ENCODE measurements at places on chromosomes 13 and 19.

- no peak for DNase-seq
These were observed 182.7 kb upstream of the CSNK1A1L start for GRCh38 chr13:37288057-37288720.

- no peak for DNase-seq
These were observed 1761.5 kb downstream of the PCDH9 start for GRCh38 chr13:65468628-65469027.

DNA sequence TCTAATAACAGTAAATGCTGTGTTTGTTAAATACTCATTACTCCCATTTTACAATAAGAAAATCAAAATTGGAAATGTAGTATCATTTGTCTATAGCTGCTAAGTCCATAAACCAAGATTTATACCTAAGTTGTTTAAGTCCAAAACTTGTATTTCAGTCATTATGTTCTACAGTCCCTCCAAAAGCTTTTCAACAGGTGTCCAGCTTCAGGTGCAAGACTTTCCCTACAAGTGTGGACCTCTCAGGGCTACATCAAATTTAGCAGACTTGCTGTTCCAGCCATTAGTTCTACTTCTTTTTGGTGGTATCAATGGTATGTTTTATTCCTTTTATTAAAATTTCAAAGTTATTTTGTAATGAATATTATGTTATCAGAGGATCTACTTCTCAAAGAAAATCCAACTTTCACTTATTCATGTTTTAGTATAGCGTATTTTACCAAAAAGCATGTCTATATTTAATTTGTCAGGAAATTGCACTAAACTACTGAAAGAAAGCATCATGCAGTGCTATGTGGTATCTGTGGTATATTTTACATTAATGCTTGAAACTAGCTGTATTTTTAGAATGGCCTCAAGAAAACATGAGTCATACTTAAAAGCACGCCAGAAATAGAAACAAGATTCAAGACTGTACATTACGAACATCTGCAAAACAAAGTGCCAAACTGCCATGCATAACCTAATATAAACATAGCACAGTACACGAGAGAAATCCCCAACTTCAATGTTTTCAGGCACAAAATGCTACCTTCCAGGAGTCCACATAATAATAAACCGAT lies 44.5 kb downstream of the VWA8 start:
- DNase-seq = peak; percentile 70

- DNase-seq = no peak
These were observed 22.4 kb downstream of the MED26 start for GRCh38 chr19:16605553-16605994.

DNA sequence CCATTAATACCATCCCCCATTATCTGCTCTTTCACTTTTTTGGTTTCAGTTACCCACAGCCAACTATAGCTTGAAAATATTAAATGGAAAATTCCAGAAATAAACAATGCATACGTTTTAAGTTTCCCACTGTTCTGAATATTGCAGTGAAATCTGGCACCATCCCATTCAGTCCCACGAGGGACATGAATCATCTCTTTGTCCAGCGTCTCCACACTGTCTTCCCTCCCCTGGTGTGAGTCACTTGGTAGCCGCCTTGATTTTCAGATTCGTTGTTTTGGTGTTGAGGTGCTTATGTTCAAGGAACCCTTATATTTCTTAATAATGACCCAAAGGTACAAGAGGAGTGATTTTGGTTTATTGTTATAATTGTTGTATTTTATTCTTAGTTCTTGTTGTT lies 246.1 kb downstream of the DCT start:
- no peak for DNase-seq

DNA sequence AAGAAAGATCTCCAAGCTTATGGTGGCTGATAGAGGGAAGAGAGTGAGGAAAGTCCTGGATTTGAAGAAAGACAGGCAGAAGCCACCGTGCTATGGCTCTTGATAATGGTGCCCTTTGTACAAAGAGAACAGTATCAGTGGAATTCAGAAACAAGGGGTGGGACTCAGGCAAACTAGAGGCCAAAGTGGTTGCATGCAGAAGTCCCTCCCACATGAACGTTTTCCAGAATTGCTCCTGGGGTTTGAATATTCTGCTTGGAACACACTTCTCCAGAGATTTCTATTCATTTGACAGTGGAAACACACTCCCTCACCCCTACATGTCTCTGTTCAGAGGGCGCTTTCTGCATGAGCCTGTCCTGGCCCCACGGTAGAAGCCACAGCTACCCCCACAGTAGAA lies 10.1 kb upstream of the MBNL2 start:
- no peak for DNase-seq

- no peak for DNase-seq
These were observed 17.6 kb downstream of the ELL start for GRCh38 chr19:18503971-18504885.

GRCh38 chr19:3289971-3290569 lies 65.6 kb downstream of the CELF5 start:
- DNase-seq = no peak

DNA sequence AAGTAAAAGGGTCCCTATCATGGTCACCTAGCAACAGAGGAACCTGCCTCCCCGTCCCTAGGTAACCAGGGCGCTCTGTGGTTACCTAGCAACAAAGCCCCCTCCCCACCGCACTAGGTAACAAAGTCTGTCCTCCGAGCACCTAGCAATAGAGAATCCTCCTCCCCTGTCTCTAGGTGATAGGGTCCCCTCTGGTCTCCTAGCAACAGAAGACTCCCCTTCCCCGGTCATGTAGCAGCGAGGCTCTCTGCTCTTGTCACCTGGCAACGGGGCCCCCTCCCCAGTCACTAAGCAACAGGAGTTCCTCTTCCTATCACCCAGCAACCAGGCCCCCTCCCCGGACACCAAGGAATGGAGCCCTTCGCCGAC lies 307 bp downstream of the JOSD2 start:
- DNase-seq = no peak

DNA sequence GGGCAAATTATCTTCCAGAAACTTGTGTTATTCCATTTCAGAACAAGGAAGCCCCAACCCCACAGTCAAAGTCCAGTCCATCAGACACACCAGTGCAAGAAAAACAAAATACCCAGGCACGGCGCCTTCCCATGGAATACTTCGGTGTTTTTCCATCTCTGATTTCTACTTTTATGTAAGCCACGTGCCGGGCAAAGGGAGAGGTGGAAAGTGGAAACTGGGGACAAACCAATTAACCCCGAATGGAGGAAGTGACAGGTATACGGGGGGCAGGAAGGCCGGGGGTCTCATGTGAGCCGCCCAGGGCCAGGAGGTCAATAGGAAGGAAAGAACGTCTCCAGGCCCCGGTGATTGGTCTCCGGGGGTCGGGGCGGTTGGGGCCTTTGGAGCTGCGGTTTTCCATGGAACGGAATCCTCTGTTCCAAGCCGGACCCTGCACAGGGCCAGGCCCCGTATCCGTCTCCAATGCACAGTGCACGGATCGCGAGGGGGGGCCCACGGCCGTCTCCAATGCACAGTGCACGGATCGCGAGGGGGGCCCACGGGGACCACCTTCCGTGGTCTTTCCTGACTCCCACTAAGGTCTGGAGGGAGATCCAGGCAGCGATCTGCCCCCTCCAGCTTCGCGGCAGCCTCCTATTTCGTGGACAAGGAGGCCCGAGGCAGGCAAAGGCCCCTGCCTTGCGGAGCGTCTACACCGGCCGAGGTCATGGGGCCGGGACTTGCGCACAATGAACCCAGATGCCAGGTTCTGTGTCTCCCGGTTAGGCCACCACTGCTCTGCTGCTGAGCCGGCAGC lies 79.7 kb downstream of the GADD45B start:
- DNase-seq = no peak

DNA sequence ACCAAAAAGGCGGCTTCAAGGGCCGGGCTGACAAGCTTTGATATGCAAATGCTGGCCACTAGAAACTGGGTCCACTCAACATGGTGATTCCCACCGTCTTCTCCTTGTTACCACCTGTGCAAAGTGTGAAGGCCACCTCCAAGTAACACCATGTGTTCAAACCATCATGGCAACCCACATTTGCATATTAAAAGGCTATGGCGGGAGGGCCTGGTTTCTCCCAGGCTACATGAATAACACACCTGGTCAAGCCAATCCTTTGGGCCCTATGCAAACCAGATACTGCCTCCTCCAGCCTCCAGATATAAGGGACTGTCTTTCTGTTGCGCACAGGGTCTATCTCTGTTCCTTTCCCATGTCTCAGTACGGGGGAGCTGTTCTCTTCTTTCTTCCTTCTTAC lies 36.6 kb upstream of the ZSCAN5A start:
- DNase-seq = no peak

DNA sequence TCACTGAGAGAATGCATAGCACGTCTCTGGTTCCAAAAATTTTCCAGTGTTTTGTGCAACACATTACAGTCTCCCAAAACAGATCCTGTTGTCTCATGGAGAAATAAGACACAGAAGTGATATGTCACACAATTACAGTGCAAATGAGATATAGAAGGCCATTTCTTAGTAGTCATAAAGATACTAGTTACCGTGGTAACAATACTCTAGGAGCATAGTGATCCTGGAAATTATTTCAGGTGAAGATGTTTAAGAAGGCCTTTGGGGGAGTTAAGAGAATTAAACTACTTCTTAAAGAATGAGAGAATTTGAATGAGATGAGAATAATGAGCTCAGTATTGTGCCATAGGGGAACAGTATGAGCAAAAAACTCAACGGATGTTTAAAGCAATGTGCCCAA lies 628.0 kb upstream of the MIR17HG start:
- DNase-seq = no peak

- no peak for DNase-seq
These were observed 543.7 kb downstream of the EFNB2 start for GRCh38 chr13:105991622-105992277.

DNA sequence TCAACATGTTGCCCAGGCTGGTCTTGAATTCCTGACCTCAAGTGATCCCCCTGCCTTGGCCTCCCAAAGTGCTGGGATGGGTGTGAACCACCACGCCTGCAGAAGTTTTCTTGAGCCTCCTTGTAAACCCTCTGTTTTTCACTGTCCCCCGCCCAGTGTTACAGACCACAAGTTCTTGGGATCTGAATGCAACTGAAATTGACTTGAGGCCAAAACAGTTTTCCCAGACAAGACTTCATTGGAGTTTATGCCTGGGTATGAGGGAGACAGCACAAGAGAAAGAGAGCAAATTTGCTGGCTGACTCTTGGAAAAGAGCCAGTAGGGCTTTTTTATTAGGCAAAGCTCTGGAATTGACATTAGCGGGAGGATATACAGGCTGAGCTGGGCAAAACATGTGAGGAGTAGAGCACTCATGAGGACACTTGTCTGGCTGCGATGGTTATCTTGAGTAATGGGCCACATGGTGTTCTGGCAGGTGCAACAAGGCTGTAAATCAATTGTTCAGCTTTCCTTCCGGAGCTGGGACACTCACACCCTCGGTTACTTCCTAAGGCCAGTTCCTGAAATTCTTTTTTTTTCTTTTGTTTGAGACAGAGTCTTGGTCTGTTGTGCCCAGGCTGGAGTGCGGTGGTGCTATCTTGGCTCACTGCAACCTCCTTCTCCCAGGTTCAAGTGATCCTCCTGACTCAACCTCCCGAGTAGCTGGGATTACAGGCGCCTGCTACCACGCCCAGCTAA lies 12.7 kb upstream of the HNRNPL start:
- DNase-seq = no peak

GRCh38 chr19:18520848-18521691 lies 800 bp downstream of the ELL start:
- no peak for DNase-seq

GRCh38 chr13:41897126-41897525 lies 63.8 kb downstream of the VWA8 start:
- no peak for DNase-seq

GRCh38 chr13:93903909-93904308 lies 575.6 kb downstream of the DCT start:
- DNase-seq = no peak

DNA sequence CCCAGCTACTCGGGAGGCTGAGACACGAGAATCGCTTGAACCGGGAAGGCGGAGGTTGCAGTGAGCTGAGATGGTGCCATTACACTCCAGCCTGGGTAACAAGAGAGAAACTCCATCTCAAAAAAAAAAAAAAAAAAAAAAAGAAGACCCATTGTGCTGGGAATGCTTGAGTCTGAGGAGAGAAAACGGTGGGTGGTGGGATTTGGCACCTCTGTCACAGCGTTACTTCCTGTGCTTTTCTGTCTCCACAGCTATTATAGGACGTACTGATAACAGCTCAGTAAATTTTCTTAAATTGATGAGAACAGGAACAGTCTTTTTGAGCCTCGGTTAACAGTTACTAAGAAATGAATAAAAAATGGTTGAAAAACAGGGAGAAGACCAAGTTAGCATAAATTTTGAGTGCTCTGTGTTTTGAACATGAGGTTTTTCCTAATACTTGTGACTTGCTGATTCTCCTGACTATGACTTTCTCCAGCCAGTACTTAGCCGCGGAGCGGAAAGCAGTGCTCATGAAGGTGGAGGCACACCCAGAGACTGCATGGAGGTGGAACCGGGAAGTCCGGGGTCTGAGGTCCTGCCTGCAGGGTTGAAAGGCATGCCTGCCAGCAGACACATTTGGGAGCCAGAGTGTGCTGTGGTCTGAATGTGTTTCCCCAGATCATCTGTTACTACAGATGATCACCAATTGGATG lies 55.3 kb upstream of the TEX29 start:
- DNase-seq = no peak

DNA sequence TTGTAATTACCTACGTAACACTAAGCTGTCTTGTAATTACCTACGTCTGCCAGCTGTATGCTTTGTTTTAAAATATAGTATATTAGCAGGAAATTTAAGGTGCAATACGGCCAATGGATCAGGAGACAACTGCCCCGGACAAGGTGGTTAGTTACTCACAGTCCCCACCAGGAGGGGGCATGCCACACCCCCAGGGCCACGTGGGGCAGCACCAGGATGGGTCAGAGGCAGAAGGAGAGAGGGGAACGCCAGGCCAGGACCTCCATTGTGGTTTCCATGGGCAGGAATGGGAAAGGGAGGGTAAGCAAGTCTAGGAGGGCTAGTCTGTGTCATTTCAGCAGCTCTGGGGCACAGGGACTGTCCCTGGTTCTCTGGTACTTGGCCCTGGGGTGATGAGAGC lies 140.1 kb downstream of the URI1 start:
- no peak for DNase-seq

- DNase-seq = no peak
These were observed 687.8 kb downstream of the EFNB2 start for GRCh38 chr13:105847527-105848291.

DNA sequence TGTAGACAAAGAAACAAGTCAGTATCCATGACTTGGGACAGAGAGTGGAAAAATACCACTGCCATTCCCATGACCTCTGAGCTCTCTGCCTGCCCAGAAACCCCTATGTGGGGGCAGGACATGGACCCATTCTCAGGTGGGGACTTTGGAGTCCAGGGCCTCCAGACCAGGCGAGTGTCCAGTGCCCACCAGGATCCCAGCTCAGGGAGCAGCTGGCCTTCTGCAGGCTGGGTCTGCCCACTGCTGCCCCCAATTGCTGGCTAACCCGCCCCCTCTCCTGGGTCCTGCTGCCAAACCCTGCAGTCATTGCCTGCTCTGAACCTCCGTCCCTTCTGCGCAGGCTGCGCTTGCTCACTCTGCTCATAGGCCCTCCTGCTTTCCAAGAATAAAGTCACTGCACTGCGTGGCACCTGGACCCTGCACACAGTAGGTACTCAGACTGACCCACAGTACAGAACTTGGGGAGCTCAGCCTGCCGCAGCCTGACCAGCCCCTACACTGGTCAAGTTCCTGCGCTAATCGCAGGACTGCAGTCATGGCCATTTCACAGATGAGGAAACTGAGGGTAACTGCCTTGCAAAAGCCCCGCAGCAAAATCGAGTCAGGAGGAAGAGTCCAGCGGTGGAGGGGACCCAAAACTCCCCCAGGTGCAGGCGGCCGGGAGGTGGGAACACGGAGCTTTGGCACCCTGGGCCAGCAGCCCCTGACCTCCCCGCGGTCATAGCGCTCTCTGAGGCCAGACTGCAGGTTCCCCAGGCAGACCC lies 774 bp downstream of the SLC7A10 start:
- no peak for DNase-seq

- no peak for DNase-seq
These were observed 146.3 kb downstream of the GGACT start for GRCh38 chr13:100442095-100442832.

Measured in GM13976 (cell line).